GM06990 (cell line): ENCODE measurements at places on chromosomes 3 and 15.
A peak's percentile ranks its signal among the peaks of the same experiment; 100 is the strongest.

GRCh38 chr3:72652395-72652794 is 195.8 kb downstream of the SHQ1 start:
- no peak for DNase-seq

- DNase-seq, result no peak
Measured at GRCh38 chr15:53834214-53834613, 74.8 kb upstream of the WDR72 start.

GRCh38 chr15:59069430-59069829 is 35.5 kb upstream of the CCNB2 start:
- DNase-seq, result no peak

DNA sequence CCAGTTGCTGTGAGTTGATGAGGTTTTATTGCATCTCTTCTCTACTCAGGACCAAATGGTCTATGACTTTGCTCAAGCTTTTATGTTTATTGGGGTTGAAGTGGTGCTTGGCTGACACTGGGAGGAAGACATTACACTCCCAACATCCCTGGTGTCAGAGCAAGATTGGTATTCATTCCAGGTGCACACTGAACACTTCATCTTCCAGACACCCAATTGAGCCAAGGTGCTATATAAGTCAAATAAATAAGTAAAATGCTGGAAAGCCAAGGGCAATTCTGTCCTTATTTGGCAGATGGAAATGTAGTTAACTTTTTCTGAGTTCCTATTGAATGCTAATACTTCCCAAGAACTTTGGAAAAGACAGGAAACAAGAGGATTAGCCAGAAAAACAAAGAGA is 53.2 kb upstream of the CDV3 start:
- no peak for DNase-seq

DNA sequence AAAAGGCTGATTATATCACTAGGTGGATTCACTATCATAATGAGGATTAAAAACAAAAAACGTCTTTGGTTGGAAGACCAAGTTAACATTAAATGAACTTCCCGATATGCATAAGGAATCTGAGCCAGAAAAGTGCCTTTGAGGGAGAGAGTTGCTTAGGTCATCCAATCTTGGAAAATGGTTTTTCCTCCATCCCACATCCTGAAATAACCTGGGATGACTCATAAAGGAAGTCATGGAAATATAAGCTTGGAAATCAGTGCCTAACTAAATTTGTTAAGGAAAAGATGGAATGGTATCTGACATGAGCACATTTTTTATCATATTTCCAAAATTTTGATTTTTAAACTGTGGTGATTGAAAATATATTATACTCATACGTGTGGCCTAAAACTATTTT is 66.0 kb downstream of the KBTBD8 start:
- no peak for DNase-seq

- no peak for DNase-seq
Measured at GRCh38 chr3:164452707-164453106, 625.6 kb downstream of the SI start.

DNA sequence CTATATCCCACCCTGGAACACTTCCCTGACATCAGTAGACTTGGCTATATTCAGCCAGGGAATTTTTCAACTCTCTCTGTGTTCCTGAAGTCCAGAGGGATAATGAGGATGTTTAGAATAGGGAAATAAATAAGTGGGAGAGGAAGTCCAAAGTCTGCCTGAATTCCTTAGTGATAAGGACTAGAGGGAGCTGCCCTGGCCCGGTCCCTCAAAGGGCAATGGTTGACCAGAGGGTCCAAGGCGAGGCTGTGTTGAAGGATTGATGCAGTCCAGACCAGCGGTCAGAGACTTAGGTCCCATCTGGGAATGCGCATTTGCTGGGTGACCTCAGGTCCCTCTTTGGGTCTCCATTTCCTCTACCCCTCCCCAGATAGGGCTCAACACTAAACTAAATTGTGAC is 7.9 kb downstream of the VIPR1 start:
- no peak for DNase-seq

DNA sequence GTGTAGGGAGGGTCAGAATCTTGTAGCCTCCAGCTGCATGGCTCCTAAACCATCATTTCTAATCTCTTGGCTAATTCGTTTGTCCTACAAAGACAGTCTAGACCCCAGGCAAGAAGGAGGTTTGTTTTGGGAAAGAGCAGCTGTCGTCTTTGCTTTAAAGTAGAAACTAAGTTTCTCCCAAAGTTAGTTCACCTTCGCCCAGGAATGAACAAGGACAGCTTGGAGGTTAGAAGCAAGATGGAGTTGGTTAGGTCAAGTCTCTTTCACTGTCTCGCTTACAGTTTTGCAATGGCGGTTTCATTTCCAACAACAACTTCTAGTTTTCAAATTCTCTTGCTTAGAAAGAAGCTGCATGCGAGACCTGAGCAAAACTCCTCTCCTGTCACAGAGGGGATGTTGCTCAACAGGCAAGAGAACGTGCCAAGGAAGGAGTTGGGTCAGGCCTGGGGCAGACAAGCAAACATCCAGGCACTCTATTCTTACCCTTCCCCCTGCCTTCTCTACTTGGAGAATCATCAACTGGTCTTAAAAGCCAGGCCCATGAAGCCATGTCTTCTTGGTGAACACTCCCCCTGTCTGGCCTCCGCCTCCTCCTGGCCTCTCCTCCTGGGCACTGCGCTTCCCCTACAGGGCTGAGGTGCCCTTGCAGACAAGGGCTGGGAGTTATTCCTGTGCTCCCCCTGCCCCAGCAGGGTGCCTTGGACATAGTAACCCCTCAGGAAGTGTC is 57.6 kb downstream of the TMEM44 start:
- no peak for DNase-seq

DNA sequence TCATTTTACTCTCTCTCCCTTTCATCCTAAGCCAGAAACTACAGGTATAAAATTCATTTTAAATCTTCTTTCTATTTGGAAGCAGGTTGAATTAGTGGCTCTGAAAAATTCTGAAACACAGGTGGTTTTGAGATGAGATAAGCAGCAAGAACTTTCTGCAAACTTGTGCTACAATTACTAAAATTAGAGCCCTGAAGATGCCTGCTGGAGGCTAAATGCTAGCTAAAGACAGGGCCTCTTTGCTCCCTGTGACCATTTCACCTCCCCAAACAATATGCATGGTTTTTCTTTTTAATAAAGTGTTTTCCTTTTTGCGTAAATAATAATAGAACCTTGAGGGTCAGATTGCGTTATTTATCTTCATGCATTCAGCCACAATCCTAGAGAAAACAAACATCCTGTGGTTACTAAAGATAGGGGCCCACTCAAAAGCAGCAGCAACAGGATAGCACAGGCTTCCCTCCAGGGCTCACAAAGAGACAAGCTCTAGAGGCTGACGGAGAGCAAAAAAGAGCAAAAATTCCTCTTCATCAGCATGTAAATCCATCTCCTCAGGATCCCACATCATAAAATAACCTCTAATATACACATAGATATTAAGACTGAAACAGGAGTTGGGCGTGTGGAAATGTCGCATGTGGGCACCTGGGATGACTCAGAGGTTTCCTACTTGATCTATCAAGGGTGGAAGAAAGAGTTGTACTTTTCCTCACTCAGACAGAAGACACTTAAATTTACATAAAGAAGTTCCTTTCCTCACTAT is 26.5 kb upstream of the CP start:
- DNase-seq, result peak; percentile 40

DNA sequence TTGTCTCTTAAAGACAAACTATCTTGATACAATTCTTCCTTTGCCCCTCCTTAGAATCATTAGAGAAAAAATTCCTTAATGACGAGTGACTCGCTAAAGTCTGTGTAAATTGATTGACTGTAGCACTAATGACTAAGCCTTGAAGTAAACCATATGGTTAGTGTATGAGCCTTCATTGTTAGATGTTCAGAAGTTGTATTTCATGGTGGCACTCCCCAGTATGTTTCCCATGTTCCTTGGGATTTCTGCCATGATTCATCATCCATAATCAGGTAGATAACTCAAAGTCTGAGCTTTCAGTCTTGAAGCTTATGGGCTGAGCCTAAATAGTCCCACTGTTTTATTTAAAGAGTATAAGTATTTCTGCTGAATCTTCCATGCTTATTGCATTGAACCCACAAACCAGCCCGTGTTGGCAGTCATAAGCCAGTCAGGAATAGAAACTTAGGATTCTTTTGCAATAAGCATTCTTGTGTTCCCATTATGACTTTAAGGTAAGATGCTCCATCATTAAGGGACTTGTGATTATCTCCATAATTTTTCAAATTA is 371.2 kb upstream of the RARB start:
- DNase-seq, result no peak

GRCh38 chr15:99719096-99719541 is 14.1 kb downstream of the LYSMD4 start:
- DNase-seq, result peak; percentile 60

GRCh38 chr15:97101572-97101971 is 771.1 kb downstream of the NR2F2 start:
- no peak for DNase-seq

DNA sequence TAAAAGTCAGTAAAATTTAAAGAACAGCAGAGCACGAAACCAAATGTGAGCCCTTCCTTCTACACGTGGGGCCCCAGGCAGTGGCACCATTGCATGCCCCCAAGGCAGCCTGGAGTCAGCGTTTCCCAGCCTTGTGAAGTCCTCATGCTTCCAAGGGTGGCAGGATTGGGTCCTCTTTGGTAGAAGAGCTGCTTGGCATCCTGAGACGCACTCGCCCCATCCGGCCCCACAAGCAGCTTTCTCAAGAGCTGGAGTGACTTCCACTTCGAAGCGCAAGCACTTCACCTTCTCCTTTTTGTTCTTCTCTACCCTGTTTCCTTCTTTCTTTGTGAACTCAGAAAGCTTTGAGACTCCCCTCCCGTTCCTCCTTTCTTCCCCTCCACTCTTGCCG is 34.7 kb downstream of the ZNF710 start:
- DNase-seq, result no peak

- no peak for DNase-seq
Measured at GRCh38 chr15:66078196-66078928, 175.2 kb downstream of the MEGF11 start.

DNA sequence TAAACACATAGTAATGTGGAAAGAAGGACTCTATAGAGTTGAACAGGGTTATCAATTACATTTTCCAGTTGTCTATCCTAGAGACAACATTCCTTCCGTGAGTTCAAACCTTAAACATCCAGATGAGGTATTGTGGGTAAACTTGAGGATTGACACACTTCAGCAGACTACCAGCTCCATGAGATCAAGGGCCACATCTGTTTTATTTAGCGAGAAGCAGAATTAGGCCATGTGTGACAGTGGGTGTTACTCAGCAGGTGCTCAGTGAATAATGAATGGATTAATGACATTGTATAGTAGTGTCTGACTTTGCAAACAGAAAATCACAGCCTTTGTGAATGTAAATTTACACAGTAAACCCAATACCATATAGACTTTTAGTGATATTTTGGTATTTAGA is 941.1 kb upstream of the CFAP20DC start:
- no peak for DNase-seq

DNA sequence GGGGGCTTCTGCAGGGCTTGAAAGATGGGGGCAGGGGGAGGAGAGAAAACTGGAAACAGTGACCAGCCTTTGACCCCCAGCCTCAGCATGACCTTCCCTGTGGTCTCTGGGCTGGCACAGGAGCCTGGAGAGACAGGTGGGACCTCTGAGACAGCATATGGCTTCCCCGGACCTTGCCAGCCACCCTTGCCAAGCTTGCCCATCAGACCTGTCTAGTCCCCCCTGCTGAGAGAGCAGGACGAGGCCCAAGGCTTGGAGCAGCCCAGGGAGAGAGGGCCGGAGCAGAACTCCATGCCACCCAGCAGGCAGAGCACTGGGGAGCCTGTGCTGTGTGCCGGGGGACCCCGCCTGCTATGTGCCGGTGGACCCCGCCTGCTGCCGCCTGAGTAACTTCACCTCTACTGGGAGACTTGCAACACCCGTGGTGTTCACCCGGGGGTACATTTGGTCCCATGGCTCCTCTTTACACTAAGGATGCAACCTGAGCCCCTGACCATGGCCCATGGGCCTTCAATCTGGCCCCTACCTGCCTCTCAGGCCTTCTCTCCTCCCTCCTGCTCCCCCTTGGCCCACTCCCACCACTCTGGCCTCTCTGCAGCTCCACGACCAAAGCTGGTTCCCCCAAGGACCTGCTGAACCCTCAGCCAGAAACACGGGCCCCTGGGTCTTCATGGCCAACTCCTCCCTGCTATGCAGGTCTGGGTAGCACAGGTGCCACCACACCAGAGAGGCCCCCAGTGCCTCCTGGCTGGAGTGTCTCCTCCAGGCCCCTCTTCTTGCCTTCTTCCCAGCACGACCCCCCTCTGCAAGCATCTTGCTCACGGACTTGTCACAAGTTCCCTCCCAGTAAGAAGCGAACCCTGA is 21.1 kb upstream of the SLC41A3 start:
- no peak for DNase-seq

- DNase-seq, result peak; percentile 17
Measured at GRCh38 chr15:91853511-91853947, at the start of gene SLCO3A1. Gene SLCO3A1, plus strand, starts transcription at chr15:91853708.

DNA sequence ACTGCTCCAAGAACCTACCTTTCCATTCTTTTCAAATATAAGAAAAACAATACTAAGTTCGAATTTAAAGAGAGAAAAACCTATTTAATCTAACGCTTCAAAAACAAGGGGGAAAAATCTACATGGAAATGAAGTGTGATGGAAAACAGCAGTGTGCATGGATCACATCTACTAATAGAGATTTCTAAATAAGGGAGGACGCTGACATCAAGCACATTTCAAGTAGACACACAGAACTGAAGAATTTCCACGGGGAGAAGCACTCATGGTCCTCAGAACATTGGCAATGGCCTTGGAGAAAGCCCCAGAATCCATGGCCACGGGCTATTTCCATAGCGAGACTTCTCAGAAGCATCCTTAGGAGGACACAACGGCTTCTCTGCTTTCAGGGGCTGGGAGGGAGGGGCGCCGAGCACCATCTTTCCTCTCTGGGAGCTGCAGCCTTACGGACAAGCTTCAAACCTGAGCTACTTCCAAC is 1.0 kb downstream of the TASOR start:
- DNase-seq, result no peak

GRCh38 chr15:66757521-66757920 is 55.5 kb downstream of the SMAD6 start:
- no peak for DNase-seq

- no peak for DNase-seq
Measured at GRCh38 chr3:113273011-113273410, 61.7 kb downstream of the BOC start.

DNA sequence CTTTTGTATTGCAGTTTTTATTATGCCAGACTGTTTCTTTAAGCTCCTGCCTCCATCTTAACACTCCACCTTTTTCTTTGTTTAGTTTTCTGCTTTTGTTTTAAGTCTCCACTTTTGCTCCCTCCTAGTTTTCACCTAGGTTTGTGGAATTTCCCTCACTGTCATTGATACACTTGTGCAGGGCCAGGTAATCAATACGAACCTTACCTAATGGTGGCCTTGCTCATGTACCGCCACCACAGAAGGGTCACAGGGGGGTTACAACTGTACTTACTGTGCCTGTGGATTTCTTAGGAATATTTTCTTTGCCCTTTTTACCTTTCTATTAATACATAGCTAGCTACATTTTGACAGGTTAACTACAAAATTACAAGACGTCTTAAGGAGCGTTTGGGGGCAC is 43.4 kb upstream of the TPM1 start:
- DNase-seq, result no peak
